ENCODE measurements at places on chromosomes 1 and 21. TPM values are rescaled to one million over a fixed set of nuclear protein-coding genes. Genes with fewer than 3 reads are reported as not detected.

Gene PLA2G2F
- total RNA-seq, result not detected

DNA sequence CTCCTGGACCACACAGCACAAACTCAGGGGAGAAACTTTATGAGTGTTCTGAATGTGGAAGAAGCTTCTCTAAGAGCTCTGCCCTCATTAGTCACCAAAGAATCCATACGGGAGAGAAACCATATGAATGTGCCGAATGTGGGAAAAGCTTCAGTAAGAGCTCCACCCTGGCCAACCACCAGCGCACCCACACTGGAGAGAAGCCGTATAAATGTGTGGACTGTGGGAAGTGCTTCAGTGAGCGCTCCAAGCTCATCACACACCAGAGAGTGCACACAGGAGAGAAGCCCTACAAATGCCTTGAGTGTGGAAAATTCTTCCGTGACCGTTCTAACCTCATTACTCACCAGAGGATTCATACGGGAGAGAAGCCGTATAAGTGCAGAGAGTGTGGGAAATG is 22.5 kb downstream of the ZSCAN20 start:
- DNase-seq, result no peak

DNA sequence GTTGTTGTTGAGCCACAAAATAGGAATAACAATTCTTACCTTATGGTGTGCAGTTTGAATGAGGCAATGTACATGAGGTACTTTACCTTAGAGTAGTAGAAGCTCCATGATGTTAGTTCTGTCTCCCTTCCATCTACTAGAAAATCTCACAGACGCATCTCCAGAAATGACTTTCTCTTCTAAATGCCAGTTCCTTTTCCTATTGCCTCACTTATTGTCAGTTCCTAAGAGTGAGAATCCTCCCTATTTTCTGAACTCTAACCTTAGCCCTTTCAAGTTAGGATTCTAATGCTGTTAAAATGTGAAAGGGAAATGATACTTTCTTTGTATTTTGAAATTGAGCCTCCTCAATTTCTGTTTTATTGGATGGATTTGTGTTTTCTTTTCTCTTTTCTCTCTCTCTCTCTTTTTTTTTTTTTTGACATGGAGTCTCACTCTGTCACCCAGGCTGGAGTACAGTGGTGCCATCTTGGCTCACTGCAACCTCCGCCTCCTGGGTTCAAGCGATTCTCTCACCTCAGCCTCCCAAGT is 18.6 kb upstream of the MAPKAPK2 start:
- DNase-seq, result no peak

DNA sequence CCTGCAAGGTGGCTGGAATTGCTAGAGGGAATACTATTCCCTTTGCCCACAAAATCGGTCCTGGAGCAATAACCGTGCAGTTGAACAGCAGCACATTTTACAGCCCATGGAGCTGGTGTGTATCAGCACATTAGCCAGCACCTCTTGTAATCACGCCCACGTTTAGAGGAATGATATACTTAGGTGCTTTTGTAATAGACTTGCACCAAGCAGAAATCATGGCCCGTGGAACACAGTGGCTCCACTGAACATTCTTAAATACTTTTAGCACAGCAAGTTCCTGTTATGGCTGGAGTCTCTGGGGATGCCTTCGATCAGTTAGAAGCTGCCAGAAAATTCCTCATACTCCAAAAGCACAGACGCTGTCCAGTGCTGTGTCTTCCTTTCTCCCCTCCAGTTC is 218.1 kb upstream of the FAM78B start:
- no peak for DNase-seq

- no peak for DNase-seq
These were observed 494 bp downstream of the NT5C1A start for GRCh38 chr1:39671433-39671792.

DNA sequence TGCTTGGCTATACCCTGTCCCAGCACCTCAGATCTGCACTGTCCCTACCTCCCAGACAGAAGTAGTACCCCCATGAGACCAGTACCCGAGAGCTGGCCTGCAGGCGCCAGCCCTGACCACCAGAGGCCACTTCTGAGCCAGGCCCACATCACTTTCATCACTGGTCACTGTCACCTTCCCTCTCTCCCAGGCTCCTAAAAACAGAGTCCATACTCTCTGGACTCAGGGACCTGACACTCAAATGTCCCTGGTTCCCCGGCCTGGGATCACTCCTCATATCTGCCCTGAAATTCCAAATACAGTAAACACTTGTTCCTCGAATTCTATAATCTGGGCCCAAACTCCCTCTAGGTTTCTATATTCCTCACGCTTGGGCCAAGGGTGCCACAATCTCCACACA is 18.7 kb downstream of the TMEM53 start:
- DNase-seq, result peak; percentile 25

GRCh38 chr1:8424539-8425116 is 106.7 kb downstream of the SLC45A1 start:
- DNase-seq, result peak; percentile 47

DNA sequence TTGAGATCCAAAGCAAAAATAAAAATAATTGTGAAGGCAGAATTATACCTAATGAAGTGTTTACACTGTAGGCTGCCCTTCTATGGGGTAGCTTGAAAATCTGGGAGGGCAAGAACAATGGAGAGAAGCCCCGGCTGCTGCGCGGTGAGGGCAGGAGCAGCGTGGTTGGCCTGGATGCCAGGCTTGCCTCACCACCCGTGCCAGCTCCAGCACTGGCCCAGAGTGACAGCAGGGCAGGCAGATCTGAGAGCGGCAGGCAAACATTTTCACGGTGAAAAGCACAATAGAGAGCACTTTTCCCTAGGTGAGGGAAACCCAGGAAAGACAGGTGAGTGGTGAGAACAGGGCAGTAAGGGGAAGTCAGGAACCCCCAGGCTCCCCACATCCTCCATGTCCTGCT is 1.4 kb downstream of the PROK1 start:
- DNase-seq, result no peak

GRCh38 chr1:33119532-33120217 is 38.7 kb downstream of the AZIN2 start:
- DNase-seq, result no peak

All from Daoy (cell line).